ENCODE measurements at places on chromosomes 5 and 9.

DNA sequence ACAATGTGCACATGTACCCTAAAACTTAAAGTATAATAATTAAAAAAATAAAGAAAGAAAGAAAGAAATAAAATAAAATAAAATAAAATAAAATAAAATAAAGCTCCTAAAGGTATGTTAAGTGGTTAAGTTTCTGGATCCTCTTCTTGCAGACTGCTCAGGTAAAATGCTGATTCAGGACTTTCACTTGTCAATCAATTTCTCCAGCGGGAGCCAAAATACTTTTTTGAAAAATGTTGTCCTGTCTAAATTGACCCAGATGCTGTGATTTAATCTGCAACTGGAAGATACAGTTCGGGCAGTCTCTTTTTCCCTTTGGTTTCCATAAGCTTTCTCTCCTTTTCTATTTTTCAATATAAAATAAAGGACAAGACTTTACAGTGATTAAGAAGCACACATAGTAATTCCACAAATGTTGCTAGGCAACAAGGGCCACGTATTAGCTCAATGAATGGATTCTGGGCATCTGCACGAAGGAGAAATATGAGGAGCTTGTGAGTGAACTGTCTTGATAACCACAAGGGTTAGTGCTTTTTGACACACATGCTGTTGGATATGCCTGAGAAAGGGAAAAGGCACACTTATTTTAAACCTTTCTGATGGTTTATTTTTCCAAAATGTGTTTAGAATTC is 38.6 kb downstream of the HTR4 start:
- no peak for DNase-seq

DNA sequence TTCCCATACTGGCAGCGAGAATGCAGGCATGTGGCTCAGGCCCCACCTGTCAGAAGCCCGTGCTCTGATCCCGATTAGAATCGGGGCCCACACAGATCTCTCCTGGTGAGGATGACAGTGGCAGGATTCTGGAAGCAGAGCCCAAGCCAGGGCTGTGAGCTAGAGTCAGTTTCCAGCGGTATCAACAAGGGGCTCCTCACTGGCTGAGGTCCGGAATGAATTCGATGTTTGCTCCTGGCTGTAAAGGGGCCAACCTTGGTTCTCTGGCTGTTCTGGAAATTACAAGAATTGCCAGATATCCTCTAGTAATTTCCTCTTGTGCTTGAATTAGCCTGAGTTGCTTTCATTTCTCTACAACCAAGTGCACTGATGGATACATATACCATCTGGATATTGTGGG is 129.1 kb upstream of the SPRY4 start:
- no peak for DNase-seq

DNA sequence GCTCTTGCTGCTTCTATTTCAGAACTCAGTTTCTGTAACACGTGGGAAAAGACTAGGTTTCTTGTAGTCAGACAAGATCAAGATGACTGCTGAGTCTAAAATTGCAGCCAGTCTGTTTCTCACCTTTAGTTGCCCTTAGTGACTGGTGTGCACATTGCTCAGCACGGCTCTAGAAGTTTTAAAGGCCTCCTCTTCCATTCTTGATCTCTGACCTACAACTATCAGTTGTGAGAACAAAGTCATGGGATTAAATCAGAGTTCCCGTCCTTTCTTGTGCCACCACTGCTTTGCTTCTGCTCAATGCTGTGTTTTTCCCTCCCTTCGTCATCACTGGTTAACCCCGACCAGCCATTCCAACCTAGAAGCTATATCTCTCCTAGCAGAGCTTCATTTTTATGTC is 52.8 kb downstream of the GDA start:
- no peak for DNase-seq

DNA sequence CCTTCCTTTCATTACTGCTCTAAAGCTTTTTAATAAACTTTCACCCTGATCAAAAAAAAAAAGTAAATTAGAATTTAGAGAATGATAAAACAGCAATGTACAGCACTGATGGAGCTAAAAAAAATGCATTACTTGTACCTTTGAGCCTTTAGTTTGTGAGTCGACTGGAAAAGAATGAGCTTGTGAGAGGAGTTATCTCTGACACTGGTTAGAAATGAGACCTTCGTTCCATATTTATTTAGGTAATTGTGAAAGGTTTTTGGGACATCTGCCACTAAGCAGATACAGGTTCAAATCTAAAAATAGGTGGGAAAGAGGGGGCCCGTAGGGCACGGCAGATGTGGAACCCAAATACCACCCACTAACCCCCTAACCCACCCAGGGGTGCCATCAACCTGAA is 376.8 kb downstream of the ICE1 start:
- DNase-seq, result no peak

DNA sequence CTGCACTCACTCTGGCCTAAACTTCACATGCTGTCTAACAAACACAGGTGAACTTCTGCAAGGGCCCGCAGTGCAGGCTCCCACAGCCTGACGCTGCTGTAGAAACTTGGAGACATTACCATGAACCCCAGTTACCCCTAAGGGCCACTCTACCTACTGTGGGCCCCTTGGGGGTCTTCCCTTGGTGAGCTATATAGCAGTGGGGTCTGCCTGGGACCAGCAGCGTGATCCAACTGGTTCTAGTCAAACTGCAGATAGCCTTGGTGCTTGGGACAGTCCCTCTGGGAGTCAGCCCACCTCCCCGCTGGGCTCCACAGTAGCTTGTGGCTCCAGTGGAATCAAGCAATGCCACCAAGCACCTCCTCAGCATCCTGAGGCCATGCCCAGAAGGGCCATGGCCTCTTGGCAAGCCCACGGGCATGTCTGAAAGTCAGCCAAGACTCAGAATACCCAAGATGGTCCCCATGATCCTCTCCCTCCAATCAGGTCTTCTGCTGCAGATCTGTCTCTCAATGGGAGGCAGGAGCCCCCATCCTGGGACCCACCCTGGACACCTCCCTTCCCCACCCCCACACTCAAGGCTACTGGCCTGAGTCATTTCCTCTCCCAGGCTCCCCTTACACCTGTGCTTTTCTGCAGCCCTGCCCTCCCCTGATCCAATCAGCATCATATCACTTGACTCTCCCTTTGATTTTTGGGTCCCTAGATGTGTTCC is 230.0 kb upstream of the IRX1 start:
- no peak for DNase-seq

DNA sequence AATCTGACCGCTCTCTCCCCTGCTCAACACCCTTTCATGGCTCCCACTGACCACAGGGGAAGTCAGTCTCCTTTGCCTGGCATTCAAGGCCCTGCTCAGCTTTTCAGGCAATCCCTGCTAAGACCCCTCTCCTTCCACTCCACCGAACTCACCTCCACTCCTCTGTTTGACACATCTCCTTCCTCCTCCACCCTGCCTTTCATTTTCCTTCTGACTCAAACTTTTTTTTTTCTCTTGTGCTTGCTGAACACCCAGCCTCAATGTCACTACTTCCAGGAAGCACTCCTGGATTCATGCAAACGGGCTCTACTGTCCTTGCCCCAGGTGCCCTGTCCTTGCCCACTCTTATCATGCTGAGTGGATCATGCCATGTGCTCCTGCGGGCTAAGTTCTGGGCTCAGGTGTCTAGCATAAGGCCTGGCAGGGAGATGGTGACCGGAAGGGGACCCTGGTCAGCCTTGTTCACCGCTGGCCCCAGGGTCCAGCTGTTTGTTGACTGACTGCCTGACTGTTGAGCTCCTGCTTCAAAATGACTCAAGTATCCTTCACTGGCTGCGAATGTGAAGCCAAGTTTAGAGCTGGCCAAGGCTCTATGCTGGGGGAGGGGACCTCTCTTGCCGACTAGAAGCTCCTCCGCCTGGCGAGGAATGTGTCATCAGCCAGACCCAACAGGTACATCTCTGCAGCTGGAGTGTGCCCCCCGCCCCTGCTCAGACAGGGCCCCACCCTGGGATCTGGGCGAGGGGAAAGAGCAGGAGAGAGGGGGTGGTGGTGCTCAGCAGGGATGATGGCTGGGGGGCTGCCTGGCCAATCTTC is 6.2 kb downstream of the NR5A1 start:
- DNase-seq, result no peak

DNA sequence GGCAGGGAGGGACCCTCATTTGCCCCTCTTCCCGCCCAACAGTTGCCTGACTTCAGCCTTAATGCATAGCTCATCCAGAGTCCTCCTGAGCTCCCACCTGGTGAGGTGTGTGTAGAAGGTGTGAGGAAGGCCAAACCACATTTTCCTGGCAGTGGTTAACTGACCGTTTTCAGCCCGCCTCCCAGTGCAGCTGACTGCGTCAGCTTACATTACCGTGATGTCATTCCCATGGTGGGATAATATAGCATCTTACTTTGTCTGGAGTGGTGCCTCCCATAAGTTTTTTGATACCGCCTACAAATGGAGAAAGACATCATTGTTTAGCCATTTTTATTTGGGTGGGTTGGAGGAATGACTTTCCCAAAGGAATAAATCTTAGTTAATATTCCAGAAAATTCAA is 151.9 kb downstream of the C9orf152 start:
- no peak for DNase-seq

GRCh38 chr5:149488645-149489306 is 62.5 kb downstream of the CSNK1A1 start:
- DNase-seq, result no peak

DNA sequence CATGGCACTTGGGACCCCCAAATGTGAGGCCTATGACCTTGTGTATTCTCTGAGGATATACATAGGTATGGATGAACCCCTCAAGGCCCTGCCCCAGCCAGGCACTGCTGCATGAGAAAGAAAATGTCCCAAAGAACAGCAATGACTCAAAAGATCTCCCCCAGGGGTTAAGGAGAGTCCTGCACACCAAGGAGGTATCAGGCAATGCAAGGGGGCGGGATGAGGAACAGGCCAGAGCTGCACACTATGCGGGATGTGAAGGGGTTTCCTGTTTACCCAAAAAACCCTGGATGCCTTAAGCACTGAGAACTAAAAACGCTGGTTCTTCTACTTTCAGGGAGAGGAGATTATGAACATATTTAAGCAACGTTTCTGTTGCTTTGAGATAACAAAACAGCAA is 3.4 kb downstream of the RAPGEF1 start:
- no peak for DNase-seq

DNA sequence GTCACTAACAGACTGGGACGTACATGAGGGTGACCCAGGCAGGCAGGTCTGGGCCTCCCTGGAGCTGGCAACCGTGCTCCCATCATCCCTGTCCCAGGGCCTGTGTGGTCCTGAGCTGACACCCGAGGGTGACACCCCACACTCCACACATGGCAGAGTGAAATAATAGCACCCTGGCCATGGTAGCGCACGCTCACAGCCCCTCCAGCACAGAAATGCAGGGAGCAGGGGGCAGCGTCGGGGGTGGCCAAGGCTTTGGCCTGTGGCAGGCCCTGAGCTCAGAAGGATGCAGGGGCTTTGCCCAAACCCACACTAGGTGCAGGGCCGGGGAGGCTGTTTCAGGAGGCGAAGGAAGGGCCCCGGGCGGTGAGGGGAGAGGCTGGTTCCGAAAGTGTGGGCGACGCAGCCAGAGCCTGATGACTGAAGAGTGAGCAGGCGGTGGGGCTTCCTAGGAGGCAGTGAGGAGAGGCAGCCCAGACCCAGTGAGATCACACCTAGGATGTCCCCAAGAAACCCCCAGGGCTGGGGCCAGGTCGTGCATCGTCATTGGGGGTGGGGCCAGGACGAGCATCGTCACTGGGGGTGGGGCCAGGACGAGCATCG is 12.9 kb downstream of the OR2V2 start:
- DNase-seq, result peak; percentile 48

GRCh38 chr9:114805670-114806525 is at the start of gene TNFSF15:
TSS of gene TNFSF15 (minus strand) at chr9:114806039. CDS start at chr9:114806012, 27 bp downstream.
- no peak for DNase-seq

DNA sequence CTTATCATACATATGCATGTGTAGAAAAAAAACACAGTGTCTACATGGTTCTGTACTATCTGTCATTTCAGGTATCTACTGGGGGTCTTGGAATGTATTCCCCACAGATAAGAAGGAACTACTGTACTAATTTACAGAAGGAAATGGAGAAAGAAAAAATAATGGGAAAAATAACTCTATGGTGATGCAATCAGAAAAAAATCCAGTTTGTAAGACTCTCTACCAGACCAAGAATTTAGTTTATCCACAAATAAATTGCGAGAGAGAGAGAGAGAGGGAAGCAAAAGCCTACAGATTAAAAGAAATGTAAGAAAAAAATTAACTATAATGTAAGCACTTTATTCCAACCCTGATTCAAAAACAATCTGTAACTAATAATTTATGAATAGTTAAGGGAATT is 708.6 kb upstream of the ZNF608 start:
- no peak for DNase-seq

GRCh38 chr5:17799521-17799920 is 165.3 kb downstream of the TAF11L14 start:
- no peak for DNase-seq

GRCh38 chr9:128034821-128035652 is 32.1 kb downstream of the NAIF1 start:
- peak; percentile 49 for DNase-seq

DNA sequence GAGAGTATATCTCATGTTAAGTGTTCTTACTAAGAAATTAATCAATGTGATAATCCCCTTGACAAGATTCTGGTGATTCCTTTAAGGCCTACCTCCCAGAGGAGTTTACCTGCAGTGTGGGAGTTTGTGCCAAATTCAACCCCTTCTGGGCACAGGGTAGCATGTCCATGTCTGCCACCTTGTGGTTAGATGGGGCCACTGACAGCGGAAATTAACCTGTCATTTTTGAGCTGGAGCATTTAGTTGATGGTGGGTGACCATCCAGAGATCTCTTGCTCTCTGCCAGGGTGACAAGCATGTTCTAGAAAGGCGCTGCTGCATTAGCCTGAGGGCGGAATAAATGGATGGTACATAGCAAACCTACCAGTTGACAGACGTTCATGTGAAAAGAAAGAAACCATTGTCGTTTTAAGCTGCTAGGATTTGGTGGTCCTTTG is 132.2 kb downstream of the FBXO4 start:
- DNase-seq, result peak; percentile 25

- DNase-seq, result no peak
These were observed 115.9 kb downstream of the KIF4B start for GRCh38 chr5:155129513-155129880.

DNA sequence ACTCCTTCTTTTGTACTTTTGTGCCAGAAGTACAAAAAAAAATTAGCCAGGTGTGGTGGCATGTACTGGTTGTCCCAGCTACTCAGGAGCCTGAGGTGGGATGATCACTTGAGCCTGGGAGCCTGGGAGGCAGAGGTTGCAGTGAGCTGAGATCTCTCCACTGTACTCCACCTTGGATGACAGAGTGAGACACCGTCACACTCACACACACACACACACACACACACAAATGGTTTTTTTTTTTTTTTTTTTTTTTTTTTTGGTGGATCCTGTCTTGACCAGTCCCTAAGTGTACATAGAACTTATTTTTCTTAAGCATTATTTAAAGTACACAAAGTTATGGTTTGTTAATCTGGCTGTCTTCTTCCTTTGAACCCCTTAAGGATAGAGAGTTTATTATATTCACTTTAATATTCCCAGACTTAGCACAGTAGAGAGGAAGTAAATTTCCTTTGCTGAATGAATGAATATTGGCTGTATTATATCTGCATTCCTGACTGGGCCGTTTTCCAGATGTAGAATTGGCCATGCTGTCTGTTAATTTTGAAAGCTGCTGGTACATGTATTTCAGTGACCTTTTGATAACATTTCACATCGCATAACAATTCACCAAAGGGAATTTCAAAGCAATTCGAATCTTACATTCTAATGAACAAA is 429.0 kb upstream of the ZNF608 start:
- no peak for DNase-seq

GRCh38 chr9:137074657-137075274 is 2.6 kb upstream of the UAP1L1 start:
- DNase-seq, result no peak

- no peak for DNase-seq
These were observed 707.1 kb downstream of the PTPRD start for GRCh38 chr9:9905736-9906135.

- DNase-seq, result no peak
These were observed 240.1 kb downstream of the DNAH5 start for GRCh38 chr5:13704396-13704795.

- DNase-seq, result no peak
These were observed 92.3 kb upstream of the SPATA31C2 start for GRCh38 chr9:88230612-88231011.

Data from activated effector memory CD4-positive, alpha-beta T cell treated with Interleukin-2 at 50 U/mL for 16 hours (primary cell).